Aorta (tissue), 5 donors: ENCODE measurements at places on chromosomes 6 and 20. TPM values are rescaled to one million over a fixed set of nuclear protein-coding genes. Genes with fewer than 3 reads are reported as not detected.

GRCh38 chr6:53503060-53503459 is 41.8 kb downstream of the GCLC start:
- no peak for DNase-seq
- no peak overlapping the region for H3K4me3 ChIP-seq
- no peaks in the 10 kb centered on the region for H3K27me3 ChIP-seq
- H3K36me3 ChIP-seq, result peaks cover 13% of the 10 kb centered on the region
- no peak overlapping the region for H3K27ac ChIP-seq

Gene TRIM40
- not detected for total RNA-seq

- no peak overlapping the region for H3K4me3 ChIP-seq
- no peaks in the 10 kb centered on the region for H3K4me1 ChIP-seq
- no peaks in the 10 kb centered on the region for H3K36me3 ChIP-seq
- no peak overlapping the region for H3K27ac ChIP-seq
- no peaks in the 10 kb centered on the region for H3K27me3 ChIP-seq
Observed at GRCh38 chr6:4964675-4965561, 38.9 kb downstream of the RPP40 start.

GRCh38 chr6:145360865-145361264 is 374.5 kb downstream of the EPM2A start:
- no peaks in the 10 kb centered on the region for H3K4me1 ChIP-seq
- no peaks in the 10 kb centered on the region for H3K27me3 ChIP-seq
- H3K27ac ChIP-seq, result no peak overlapping the region
- no peaks in the 10 kb centered on the region for H3K36me3 ChIP-seq
- DNase-seq, result no peak

Gene TRDN
- 0.33 TPM for total RNA-seq

DNA sequence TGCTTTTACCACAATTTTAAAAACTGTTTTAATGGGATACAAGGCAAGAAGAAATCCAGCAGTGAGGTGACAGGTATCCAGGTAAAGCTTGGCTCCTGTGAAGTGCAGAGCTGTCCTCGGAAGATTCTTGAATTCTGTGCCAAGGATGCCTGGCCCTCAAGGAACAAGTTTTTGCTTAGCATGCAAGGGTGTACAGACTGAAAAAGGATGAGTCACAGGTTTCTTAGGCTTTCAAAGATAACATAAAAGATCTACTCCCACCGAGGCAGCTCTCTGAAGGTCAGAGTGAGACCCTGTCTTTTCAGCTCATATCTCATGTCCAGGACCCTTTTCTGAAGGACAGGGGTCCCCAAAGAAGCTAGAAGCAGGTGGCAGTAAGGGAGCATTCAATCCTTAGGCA is 83.3 kb downstream of the CHD6 start:
- H3K27me3 ChIP-seq, result no peaks in the 10 kb centered on the region
- no peak overlapping the region for H3K27ac ChIP-seq
- H3K4me1 ChIP-seq, result peaks cover 2% of the 10 kb centered on the region
- no peak for DNase-seq

Gene POPDC3
- not detected for total RNA-seq

GRCh38 chr6:37491171-37491829 is 8.4 kb downstream of the CCDC167 start:
- no peak overlapping the region for H3K4me3 ChIP-seq
- no peak overlapping the region for H3K27ac ChIP-seq
- no peak for DNase-seq

- H3K27ac ChIP-seq, result no peak overlapping the region
- H3K36me3 ChIP-seq, result no peaks in the 10 kb centered on the region
- DNase-seq, result no peak
- no peaks in the 10 kb centered on the region for H3K4me1 ChIP-seq
- H3K4me3 ChIP-seq, result no peak overlapping the region
Observed at GRCh38 chr6:27720607-27721580, 191.3 kb downstream of the OR2B2 start.

Gene STX11
- total RNA-seq, result 6.5 TPM
